ENCODE measurements at places on chromosomes 6 and 20. TPM values are rescaled to one million over a fixed set of nuclear protein-coding genes. Genes with fewer than 3 reads are reported as not detected.

The EZR gene
- 300 TPM for total RNA-seq

The HEY2 gene
- total RNA-seq = not detected

The SYCP2 gene
- 0.50 TPM for total RNA-seq

The FNDC1 gene
- total RNA-seq = 0.06 TPM

The CDH22 gene
- 0.03 TPM for total RNA-seq

The PRKN gene
- total RNA-seq = 0.02 TPM

The UNC5CL gene
- total RNA-seq = 0.52 TPM

The IL17A gene
- not detected for total RNA-seq

The SLC32A1 gene
- total RNA-seq = not detected

The SLC35D3 gene
- total RNA-seq = 0.05 TPM

The CCDC170 gene
- total RNA-seq = 0.18 TPM

The MAK gene
- total RNA-seq = 0.17 TPM

The OR2B2 gene
- not detected for total RNA-seq

The SLC13A3 gene
- total RNA-seq = not detected

The ADAM33 gene
- 0.03 TPM for total RNA-seq

The NEURL2 gene
- total RNA-seq = 1.5 TPM

The GABRR1 gene
- total RNA-seq = not detected

The TRPC4AP gene
- 61.9 TPM for total RNA-seq

The POM121L2 gene
- 0.04 TPM for total RNA-seq

The TCP11 gene
- total RNA-seq = not detected

The RBPJL gene
- not detected for total RNA-seq

The NFS1 gene
- total RNA-seq = 40.3 TPM

The IP6K3 gene
- total RNA-seq = 0.14 TPM

The ELOVL2 gene
- total RNA-seq = 6.8 TPM

The TMEM244 gene
- total RNA-seq = not detected

The BHLHE23 gene
- not detected for total RNA-seq

The ITPR3 gene
- total RNA-seq = 45.8 TPM

Data from A549 treated with CORT108297 at 1 μM for 4 hours (cell line).